ENCODE measurements at places on chromosomes 11 and 22.
A peak's percentile ranks its signal among the peaks of the same experiment; 100 is the strongest.

- H3K36me3 ChIP-seq = no peaks in the 10 kb centered on the region
- no peak for DNase-seq
Observed at GRCh38 chr11:127806501-127806900, 780.9 kb downstream of the ETS1 start.

GRCh38 chr11:61609000-61609979, 28.4 kb upstream of the SYT7 start:
- no peaks in the 10 kb centered on the region for H3K4me1 ChIP-seq
- H3K36me3 ChIP-seq = no peaks in the 10 kb centered on the region
- H3K4me3 ChIP-seq = no peak overlapping the region
- H3K27ac ChIP-seq = no peak overlapping the region
- no peak for DNase-seq

GRCh38 chr11:60251485-60252212, 8.7 kb upstream of the MS4A4E start:
- H3K27me3 ChIP-seq = no peaks in the 10 kb centered on the region
- peaks cover 8% of the 10 kb centered on the region for H3K4me1 ChIP-seq
- no peaks in the 10 kb centered on the region for H3K36me3 ChIP-seq
- no peak overlapping the region for H3K4me3 ChIP-seq
- DNase-seq = peak; percentile 36
- no peak overlapping the region for H3K27ac ChIP-seq

DNA sequence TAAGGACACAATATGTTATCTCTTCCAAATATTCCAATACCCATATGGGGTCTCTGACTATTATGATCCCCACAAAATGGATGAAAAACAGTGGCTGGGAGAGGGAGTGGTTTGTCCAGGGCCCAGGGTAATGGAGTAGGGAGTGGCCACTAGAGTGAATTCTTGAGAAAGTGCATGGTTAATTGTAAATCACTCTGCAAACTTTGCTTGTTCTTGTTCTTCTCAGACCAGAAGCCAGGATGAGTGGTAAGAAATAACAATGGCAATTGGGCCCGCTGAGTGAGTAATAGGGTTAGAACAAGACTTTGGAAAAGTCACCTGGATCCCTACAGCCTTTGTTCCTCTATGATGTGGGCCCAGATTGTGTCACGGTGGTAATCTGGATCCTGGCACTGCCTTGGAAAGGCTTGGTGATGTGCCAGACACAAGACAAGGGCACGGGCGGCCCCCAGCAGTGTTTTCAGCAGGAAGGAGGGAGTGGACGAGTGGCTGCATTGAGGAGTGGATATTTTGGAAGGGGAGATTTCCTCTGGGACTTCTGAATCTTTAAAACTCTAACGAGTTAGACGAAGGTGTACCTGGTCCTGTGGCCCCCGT, 18.2 kb upstream of the KIRREL3 start:
- no peaks in the 10 kb centered on the region for H3K36me3 ChIP-seq
- H3K4me1 ChIP-seq = no peaks in the 10 kb centered on the region
- no peak for DNase-seq
- H3K27ac ChIP-seq = no peak overlapping the region
- H3K27me3 ChIP-seq = no peaks in the 10 kb centered on the region

DNA sequence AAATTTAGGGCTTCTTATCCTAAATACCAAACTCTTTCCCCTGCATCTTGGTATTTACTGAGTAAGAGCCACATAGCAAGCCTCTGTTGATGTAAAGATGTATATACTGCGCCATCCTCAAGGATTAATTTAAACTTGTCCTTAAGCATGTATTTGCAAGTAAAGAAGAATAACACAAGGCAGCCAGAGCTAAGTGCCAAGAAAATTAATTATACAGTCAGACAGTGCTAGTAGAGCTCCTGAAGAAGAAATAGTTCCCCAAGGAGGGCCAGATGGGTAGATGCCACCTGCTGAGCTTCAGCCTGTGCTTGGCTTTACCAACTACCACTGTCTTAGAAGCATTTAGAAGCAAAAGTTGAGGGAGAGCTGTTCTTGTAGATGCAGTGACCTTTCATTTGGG, 470.0 kb downstream of the BUD13 start:
- no peaks in the 10 kb centered on the region for H3K27me3 ChIP-seq
- H3K4me3 ChIP-seq = no peak overlapping the region
- no peaks in the 10 kb centered on the region for H3K36me3 ChIP-seq
- no peak overlapping the region for H3K27ac ChIP-seq
- H3K4me1 ChIP-seq = no peaks in the 10 kb centered on the region
